NCI-H82 (cell line): ENCODE measurements at places on chromosomes 6 and 20.

DNA sequence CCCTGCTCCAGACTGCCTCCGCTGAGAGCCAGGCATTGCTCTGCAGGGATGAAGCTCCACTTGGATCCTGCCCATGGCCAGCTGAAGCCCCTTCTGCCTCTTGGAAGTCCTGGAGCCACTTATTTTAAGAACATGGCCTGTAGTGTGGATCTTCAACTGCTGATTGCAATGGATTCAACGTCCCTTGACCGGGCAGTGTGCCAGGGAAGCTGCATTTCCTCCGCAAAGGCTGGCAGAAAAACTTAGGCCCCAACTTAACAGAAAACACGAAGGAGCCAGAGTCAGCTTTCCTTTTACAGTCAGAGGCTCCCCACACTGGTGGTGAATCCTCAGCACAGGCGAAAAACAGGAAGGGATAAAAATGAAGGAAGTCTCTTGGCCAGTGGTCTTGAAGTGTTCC lies 26.3 kb upstream of the FOXQ1 start:
- no peak for DNase-seq

DNA sequence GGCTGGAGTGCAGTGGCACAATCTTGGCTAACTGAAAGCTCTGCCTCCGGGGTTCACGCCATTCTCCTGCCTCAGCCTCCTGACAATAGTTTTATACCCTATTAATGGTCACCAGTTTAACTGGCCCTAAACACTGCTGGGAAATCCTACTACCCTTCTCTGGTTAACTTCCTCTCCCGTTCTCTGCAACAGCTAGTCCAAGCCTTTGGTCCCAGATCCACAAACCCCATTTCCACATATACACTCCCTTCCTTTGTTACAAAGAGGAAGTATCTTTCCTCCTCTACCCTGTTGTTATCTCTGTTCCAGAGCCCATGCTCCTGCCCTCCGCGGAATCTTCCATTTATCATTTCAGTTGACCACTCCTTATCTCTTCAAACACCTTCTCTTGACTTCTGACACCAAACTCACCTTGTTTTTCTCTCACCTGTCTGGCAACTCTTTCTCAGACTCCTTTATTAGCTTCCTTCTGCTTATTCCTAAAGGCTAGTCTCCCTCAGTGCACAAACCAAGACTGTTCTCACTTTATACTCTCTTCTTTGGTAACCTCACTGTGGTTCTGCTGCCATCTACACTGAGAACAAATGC lies 25.0 kb upstream of the TBC1D22B start:
- no peak for DNase-seq

DNA sequence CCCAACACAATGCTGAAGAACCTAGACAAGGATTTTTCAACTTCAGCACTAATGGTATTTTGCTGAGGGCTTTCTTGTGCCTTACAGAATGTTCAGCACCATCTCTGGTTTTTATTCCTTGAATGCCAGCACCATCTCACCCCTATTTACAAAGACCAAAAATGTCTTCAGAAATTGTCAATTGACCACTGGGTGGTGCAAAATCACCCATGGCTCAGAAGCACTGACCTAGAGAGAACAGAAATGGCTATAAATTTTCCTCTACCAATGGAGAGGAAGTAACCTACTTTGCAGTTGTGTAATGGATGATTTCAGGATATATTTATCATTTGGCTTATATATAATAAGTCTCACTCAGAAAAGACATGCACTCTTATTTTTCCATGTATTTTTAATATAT lies 431.0 kb upstream of the IRAK1BP1 start:
- DNase-seq = peak; percentile 1

GRCh38 chr6:97726378-97726777 lies 443.4 kb upstream of the MMS22L start:
- peak; percentile 39 for DNase-seq

GRCh38 chr6:39347906-39348585 lies 25.5 kb upstream of the KCNK16 start:
- DNase-seq = peak; percentile 86

DNA sequence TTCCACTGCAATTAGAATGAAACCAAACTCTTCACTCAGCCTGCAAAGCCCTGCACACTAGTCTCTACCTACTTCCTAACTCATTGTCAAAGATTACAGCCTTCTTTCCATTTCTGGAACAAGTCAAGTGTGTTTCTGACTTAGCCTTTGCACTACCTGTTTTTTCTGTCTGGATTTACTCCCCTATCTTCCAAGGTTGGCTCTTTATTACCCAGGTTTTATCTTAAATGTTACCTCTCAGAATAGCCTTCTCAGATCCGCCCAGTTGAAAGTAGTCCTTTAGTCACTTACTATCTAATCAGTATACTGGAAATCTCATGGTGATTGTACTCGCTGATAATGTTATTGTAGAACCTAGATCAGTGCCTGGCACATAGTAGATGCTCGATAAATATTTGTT lies 42.7 kb downstream of the TBPL1 start:
- DNase-seq = no peak

- no peak for DNase-seq
These were observed 477.5 kb downstream of the GJA1 start for GRCh38 chr6:121912905-121913304.

DNA sequence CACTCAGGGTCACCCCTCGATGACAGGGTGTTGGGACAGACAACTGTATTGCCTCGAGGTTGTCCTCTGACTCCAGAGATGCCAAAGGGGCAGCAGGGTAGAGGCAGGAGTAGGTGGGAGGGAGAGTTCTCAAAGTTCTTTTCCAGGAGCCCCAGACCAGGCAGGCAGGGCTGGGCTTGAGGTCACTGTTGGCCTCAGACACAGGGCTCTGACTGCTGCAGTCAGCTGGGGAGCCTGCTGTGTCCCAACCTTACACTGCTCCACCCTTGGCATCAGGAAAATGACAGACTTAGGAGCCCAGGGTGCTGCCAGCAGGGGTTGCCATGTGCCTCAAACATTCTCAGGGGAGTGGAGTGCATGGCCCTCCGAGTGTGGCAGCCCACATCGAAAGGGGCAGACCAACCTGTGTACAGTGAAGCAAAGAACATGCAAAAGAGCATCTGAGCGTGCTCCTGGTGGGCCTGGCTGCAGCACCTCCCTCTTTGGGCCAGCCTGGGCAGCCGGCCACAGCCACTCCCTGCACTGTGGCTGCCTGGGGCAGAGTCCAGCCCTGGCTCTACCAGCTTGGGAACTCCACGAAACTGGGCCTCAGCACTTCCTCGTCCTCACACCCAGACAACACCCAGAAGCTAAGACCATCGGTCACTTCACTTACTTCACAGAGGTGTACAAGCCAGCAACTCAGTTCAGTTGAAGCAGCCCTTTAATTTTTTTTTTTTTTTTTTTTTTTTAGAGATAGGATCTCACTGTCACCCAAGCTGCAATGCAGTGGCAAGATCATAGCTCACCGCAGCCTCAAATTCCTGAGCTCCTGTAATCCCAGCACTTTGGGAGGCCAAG lies 24.0 kb downstream of the C6orf132 start:
- DNase-seq = no peak

DNA sequence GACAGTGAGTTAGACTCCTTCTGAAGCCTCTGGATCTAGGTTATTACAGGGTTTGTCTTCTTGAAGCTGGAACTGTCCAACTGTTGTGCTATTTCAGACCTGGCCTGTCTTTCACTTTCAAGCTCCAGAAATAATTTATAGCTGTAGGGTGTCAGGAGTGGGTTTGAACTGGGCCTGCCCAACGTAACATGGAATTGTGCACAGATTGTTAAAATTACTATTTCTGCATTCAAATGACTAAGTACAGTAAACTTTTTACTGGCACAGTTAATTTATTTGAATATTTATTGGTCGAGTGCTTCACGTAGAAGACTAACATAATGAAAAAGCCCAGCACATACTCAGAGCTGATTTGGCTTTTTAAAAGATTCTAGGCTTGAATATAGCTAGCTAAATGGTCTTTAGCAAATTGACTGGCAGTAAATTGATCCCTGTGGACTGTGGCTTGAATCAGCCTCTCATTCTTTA lies 74.3 kb downstream of the ARID1B start:
- peak; percentile 33 for DNase-seq

GRCh38 chr20:40631119-40631631 lies 57.9 kb downstream of the MAFB start:
- no peak for DNase-seq

GRCh38 chr20:60641879-60642447 lies 610.1 kb upstream of the CDH4 start:
- DNase-seq = no peak

- DNase-seq = no peak
These were observed 1.6 kb downstream of the ADGRB3 start for GRCh38 chr6:68636666-68637065.

- DNase-seq = no peak
These were observed 149.6 kb downstream of the LINC00237 start for GRCh38 chr20:20956513-20956931.

DNA sequence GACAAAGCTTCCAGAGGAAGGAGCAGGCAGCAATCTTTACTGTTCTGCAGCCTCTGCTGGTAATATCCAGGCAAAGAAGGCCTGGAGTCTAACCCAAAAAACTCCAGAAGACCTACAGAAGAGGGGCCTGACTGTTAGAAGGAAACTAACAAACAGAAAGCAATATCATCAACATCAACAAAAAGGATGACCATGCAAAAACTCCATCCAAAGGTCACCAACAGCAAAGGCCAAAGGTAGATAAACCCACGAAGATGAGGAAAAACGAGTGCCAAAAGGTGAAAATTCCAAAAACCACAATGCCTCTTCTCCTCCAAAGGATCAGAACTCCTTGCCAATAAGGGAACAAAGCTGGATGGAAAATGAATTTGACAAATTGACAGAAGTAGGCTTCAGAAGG lies 469.8 kb upstream of the FLRT3 start:
- no peak for DNase-seq

DNA sequence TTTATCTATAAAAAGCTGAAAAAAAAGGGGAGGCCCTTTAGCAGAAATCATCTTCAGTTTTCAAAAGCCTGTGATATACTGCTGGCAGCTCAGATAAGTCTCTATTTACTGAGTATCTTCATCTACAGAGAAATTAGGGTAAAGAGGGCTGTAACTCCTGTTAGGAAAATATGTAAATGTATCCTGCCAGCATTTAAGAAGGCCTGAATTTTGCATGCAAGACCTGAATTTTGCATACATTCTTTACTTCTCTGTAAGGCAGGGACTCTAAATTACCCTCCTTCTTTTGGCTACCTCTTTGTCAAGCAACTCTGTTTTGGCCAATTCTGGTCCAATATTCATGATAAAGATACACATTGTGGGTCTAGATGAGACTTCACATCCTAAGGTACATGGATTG lies 150.6 kb upstream of the SPACA1 start:
- no peak for DNase-seq

GRCh38 chr6:111606620-111607115 lies 990 bp upstream of the TRAF3IP2 start:
- no peak for DNase-seq

DNA sequence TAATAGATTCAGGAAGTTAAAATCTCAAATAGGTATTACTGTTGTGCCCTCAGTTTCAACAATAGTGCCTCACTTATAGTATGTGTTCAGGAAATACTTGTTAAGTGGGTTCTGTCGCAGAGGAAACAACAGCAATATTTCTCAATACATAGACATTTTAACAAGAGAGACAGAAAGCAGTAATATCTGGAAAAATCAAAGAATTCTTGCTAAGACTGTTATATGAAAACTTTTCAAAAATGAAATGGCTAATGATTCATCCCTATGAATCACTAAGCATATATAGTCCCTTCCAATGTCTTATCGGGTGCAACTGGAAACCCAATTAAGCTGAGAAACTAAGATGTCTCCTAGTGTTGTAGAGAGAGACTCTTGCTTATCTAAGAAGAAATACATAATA lies 668.9 kb downstream of the TFAP2A start:
- DNase-seq = no peak

GRCh38 chr6:42795651-42796050 lies 13.8 kb downstream of the BICRAL start:
- DNase-seq = no peak

DNA sequence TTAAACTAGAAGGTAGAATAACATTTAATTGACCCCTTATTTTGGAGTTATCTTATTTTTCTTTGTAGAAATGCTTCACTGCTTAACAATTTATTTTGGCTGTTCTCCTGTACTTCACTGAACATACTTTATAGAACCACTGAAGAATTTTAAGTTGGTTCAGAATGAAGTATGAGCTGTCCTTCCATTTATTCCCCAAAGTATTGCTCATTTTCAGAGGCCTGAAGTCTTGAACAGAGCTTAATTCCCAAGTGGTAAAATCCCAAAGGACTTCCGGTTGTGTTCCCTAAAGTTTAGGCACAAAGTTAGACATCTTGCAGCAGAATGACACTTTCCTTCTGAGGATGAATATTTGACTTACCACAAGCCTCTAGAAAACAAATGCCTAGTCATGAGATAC lies 233.3 kb downstream of the TINAG start:
- no peak for DNase-seq

DNA sequence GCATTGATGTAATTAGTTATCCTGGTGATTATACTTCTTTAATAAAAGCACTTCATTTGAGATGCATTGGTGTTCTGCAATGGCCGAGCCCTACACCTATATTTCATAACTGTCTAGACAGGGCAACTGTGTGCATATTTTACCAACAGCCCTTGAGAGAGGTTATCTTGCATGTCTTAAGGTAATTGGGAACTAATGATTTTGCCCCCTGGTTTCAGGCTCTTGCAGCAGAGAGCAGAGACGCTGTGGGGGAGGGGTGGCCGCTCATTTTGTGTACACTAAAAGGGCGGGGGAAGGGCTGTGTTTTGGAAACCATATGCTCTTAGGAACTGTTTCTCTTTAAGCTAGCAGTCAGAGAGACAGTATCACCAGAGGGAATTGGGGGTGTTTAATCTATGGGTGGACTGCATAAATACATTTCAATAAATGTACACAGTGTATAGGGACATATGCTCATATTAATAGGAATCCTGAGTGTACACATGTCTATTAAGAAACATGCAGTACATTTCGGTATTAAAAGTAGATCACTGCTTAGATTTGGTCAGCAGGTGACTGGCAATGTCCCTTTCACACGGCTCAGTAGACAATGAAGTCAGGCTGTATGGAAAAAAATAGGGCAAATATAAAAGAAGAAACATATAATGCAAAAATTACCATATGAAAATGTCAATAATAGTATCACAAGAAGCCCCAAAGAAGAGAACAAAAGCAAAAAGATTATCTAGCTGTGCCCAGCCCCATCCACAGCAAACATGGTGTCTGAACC lies 402.9 kb upstream of the CITED2 start:
- DNase-seq = peak; percentile 97

- DNase-seq = no peak
These were observed 754.6 kb downstream of the KIF16B start for GRCh38 chr20:15818651-15819071.

GRCh38 chr20:58511861-58512260 lies 3.3 kb downstream of the APCDD1L start:
- no peak for DNase-seq

DNA sequence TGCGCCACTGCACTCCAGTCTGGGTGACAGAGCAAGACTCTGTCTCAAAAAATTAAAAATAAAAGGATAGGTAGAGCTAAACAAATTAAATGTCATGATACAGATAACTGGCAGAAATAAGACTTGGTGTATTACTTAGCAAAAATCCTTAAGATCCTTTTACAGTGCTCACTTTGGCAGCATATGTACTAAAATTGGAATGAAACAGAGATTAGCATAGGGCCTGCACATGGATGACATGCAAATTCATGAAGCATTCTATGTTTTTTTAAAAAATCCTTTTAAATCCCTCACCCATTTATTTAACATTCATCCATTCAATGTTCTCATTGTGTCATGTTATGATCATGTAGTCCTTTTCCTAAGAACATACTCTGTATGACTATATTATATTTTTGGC lies 528.8 kb downstream of the CD83 start:
- no peak for DNase-seq
